Stimulated activated CD8-positive, alpha-beta memory T cell treated with anti-CD3 and anti-CD28 coated beads, Interleukin-7, amount 100 ng/mL, for 48 hours (primary cell): ENCODE measurements at places on chromosomes 4 and X.

- no peak for DNase-seq
Observed at GRCh38 chr4:105068516-105068915, 78.2 kb upstream of the TET2 start.

DNA sequence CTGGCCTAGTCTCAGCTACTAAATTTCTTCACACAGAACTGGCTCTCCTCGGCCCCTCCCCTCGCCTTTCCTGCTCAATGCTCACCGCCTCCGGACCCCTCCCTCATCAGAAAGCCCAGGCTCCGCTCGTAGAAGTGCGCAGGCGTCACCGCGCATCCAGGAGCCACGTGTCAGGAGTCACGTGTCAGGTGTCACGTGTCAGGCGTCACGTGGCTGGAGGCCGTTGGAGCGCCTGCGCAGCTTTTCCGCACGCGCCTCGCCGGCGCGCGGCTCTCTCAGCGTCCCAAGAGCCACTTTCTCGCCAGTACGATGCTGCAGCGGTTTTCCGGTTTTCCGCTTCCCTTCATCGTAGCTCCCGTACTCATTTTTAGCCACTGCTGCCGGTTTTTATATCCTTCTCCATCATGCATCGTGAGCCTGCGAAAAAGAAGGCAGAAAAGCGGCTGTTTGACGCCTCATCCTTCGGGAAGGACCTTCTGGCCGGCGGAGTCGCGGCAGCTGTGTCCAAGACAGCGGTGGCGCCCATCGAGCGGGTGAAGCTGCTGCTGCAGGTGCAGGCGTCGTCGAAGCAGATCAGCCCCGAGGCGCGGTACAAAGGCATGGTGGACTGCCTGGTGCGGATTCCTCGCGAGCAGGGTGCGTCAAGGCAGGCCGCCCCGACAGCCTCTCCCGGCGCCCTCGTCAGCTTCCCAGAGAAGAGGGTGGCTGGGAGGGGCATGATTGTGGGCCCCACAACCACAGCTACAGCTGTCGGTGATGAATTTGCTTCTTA lies at the start of gene SLC25A31:
Gene SLC25A31 (plus strand): TSS at position 259 of the 772 bp plus-strand sequence. CDS start 146 bp downstream, at position 405.
- no peak for DNase-seq

GRCh38 chr4:74754218-74754617 lies 40.1 kb downstream of the BTC start:
- DNase-seq = no peak

DNA sequence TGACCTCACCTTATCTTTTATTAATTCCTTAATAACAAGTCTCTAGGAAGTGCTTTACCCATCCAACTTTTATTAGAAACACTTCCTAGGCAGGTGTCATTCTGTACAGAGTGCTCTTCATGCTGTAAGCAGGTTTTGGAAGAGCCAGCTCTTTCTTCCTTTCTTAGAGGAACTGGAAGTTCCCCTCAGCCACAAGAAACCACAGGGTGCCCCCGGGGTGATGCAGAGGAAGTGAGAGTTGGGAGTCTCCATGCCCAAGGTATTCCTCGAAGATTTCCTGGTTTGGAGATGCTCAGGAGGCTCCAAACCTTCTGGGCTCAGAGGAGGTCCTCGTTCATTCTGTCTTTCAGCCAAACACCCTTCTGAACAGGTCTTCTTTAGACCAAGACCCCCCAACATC lies 83.8 kb downstream of the EGF start:
- DNase-seq = no peak

DNA sequence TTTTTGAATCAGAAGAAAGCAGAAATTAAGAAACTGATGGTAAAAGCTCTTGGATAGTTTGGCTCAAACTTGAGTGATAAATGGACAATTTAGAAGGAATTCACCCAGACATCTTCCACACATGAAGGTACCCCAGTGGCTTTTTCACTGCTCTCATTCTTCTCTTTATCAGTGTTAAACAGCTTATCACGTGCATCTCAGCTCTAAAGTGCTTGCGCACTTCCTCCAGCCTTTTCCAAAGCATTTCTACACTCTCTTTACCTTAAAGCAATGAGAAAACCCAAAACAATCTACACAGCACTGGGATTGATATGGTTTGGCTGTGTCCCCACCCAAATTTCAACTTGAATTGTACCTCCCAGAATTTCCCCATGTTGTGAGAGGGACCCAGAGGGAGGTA lies 509.1 kb upstream of the FAT1 start:
- DNase-seq = no peak

DNA sequence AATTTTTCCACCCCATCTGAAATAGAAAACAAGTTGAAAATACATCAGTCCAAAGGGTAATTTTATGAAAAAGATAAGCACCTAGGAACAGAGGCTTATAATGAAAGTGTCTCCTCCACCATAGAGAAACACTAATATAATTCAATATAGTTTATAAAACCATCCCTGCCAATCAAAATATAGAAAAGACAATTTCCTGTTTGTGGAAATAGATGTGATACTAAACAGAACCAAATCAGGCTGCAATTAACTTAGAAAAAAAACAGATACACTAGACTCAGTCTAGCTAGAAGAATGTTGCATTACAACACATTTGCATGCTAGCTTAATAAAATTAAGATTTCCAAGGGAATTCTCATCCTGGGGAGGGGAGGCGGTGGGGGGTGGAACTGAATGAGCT lies 68.2 kb downstream of the ENOX2 start:
- no peak for DNase-seq
